MG63 (cell line): ENCODE measurements at places on chromosomes 4 and X. TPM values are rescaled to one million over a fixed set of nuclear protein-coding genes. Genes with fewer than 3 reads are reported as not detected.

- DNase-seq, result no peak
These were observed 122.6 kb upstream of the CXorf66 start for GRCh38 chrX:140087875-140088274.

GRCh38 chrX:38473701-38474100 lies 87.6 kb upstream of the TSPAN7 start:
- DNase-seq, result no peak

CLDN34 gene
- not detected in 2 replicates for total RNA-seq

- DNase-seq, result no peak
These were observed 558.2 kb upstream of the DIPK2B start for GRCh38 chrX:45758738-45759397.

DNA sequence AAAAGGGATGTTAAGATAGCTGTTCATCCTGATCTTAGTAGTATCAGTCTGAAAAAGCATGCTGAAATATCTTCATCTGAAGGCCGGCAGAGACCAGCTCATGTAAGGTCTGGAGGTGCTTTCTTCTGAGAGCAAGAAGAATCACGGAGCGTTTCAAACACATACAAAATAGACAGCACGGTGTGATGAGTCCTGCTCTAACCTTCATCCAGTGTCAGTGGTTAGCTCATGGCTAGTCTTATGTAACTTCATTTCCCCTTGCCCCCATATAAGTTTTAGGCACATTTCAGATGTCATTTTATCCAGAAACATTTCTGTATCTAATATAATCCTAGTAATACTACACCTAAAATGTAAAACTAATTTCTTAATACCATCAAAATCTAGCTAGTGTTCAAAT lies 27.8 kb downstream of the ADD1 start:
- DNase-seq, result no peak

- no peak for DNase-seq
These were observed 26.0 kb upstream of the INTS6L start for GRCh38 chrX:135494453-135494852.
